Hindlimb muscle (tissue), 1 donor: ENCODE measurements at places on chromosomes 2 and 18.

DNA sequence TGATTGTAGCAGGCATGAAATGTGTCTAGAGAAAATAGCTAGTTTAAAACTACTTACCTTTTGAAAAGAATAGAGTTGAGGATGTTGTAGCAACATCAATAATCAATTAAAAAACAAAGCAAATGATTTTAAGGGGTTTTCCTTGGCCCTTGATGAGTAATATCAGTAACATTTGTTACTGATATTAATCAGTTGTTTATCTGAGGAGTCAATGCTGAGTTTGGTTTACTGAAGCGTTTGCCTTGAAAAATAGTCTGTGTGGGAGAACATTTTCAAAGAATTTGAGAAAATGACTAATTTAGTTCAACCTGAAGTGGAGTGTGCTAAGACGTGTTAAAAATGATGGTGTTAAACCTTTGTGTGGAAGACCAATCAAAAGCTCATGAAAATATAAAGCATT, 9.3 kb downstream of the PTH2R start:
- no peak for DNase-seq

DNA sequence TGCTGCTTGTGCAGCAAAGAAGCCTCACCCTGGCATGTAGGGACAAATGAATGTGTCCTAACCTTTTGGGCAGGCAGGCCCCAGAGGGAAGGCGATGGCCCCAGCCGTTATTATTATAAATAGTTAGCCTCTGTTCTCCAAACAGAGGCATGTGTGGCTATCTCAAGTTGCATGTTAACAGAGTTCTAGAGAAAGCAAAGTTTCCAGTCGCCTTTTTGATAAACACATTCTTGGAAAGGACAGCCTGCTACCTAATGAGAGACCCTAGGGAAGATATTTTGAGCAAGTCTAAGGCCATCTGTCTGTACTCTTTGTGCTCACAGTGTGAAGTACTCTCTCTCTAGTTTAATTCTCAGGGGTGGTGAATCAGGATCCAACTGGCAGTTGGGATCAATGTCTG, 97.4 kb upstream of the FHL2 start:
- DNase-seq: no peak

GRCh38 chr18:48800876-48801727, 149.7 kb downstream of the SMAD7 start:
- no peak for DNase-seq

DNA sequence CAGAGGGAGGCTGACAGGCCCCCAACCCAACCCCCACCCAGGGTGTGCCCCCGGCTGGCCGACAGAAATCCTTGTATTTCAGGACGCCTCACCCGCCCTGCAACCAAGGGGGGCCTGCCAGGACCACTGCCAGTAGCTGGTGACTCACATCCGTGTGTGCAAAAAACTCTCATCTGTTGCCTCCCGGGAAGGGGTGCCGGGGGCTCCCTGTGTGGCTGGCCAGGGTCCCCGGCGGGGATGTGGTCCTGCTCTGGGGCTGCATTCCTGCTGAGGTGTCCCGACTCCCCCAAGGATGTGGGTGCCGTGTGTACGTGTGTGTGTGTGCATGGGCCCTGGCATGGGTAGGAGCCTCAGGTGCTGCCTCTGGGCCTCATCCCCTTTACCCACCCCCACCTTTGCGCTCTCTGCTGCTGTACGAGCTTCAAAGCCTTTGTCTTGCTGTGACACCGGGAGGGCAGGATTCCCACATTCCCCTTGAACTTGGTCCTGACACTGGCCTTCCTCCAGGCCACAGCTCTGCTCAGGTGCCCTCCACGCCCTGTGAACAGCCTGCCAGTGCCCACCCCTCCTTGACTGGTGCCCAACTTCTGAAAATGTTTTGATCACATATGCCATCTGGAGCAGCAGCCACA, 226.3 kb upstream of the HDAC4 start:
- no peak for DNase-seq

- DNase-seq: no peak
Measured at GRCh38 chr18:22822841-22823508, 110.2 kb upstream of the RBBP8 start.

DNA sequence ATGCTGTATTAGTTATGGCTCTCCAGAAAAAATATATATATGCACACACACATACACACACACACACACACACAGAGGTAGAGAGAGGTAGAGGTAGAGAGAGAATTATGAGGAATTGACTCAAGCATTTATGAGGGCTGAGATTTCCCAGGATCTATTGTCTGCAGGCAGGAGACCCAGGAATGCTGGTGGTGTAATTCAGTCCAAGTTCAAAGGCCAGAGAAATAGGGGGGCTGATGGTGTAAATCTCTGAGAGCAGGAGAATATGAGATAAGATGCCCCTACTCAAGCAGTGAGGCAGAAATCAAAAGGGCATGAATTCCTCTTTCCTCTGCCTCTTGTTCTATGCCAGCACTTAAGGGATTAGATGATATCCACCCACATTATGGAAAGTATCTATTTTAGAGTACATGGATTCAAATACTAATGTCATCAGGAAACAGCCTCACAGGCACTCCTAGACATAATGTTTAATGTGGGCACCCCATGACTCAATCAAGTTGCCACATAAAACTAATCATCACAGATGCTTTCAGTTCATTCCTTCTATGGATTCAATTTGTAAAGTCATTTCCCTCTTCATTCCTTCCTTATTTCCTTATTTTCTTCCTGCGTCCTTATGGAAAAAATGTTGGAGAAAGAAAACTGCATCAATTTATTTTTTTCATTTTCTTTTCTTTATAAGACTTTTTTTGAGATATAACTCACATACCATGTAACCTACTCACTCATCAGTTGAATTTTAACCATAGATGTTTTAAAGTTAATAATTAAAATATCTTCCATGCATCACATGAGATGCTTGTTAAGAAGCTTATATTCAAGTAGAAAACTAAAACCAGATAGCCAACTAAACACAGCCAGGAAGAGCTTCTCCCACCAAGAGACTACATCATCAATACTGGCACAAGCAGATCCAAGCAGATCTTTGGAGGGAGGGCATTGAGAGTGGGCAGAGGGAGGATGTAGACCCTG, 406.2 kb downstream of the MBD2 start:
- no peak for DNase-seq

- DNase-seq: no peak
Measured at GRCh38 chr2:5764041-5764440, 71.9 kb downstream of the SOX11 start.

DNA sequence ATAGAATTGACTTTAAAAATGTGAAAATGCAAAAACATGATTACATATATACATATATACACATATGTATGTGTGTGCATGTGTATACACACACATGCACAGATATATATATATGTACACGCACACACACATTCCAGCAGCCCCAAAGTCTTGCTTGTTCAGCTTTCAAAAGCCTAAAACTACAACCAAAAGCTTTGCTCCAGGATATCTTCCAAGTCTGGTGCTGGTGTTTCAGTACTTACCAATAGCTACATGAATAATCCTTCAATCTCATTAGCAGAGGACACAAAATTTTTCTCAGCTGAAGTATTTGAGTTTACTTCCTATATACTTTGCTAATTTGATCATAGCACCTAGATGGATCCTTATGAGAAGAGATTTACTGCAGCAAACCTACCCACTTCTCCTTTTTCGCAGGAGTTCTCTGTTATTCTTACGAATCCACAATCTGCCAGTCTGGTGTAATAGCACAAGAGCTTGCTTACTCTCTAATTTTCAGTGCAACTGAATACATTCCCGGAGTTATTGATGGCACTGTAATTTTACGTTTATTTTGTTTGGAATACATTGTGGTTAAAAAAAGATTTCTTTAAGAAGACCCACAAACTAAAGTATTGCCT, 553.3 kb downstream of the ARHGAP15 start:
- DNase-seq: no peak

DNA sequence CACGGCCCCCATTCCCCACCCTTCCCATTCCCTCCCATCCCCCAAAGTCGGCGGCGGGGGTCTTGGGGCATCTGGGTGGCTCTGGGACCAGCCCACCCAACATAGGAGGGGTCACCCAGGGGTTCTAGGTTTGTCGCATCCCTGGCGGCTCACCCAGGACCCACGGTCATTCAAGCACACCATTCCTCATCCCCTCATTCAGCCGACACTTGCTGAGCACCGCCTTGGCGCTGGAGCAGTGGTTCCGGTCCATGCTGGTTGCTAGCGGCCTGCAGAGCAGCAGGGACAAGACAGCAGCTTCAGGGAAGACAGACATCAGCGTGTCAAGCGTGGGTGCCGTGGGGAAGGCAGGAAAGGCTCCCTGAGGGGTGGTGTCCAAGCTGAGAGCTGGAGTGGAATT, 50.5 kb upstream of the OTOS start:
- DNase-seq: no peak

DNA sequence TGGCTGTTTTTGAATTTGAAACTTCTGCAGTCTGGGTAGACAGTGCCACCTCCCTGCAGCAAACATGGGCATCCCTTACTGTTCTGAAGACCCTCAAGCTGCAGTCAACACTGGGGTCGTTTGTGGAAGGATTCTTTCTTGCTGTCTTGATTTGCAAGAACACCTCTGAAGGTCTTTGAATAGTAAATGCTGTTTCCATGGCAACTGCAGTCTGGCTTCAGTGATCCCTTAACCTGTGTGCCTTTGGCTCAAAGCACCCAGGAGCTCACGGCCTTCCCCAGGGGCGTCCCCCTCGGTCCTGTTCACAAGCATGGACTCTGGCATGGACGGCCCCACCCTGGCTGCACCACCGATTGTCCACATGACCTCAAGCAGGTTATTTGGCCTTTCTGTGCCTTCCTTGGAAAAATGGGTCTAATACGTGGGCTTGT, 38.3 kb downstream of the LRRFIP1 start:
- DNase-seq: no peak

- DNase-seq: no peak
Measured at GRCh38 chr2:100907832-100908231, 87.9 kb downstream of the NPAS2 start.
